ENCODE measurements at places on chromosomes 2 and 18. TPM values are rescaled to one million over a fixed set of nuclear protein-coding genes. Genes with fewer than 3 reads are reported as not detected.

NPHP1 gene
- 10.3 TPM for total RNA-seq

ICOS gene
- total RNA-seq = not detected

TWSG1 gene
- 7.5 TPM for total RNA-seq

LYG1 gene
- 0.44 TPM for total RNA-seq

SCG2 gene
- not detected for total RNA-seq

ATL2 gene
- 51.9 TPM for total RNA-seq

SP5 gene
- total RNA-seq = 0.13 TPM

CD8B2 gene
- total RNA-seq = not detected

TMEM178A gene
- total RNA-seq = 1.6 TPM

ITPRIPL1 gene
- total RNA-seq = 1.1 TPM

TMEM247 gene
- total RNA-seq = not detected

UGT1A3 gene
- total RNA-seq = not detected

VWC2L gene
- 0.51 TPM for total RNA-seq

RSAD2 gene
- total RNA-seq = 3.1 TPM

SH3RF3 gene
- total RNA-seq = 17.5 TPM

FZD7 gene
- total RNA-seq = 9.5 TPM

ADGRF3 gene
- total RNA-seq = 0.17 TPM

LTBP1 gene
- total RNA-seq = 13.5 TPM

TOGARAM2 gene
- total RNA-seq = 2.2 TPM

RBFA gene
- 29.0 TPM for total RNA-seq

G6PC2 gene
- not detected for total RNA-seq

KCNS3 gene
- total RNA-seq = 5.8 TPM

MOCOS gene
- total RNA-seq = 2.9 TPM

MAP3K2 gene
- 26.4 TPM for total RNA-seq

SOCS6 gene
- total RNA-seq = 22.5 TPM

SAG gene
- not detected for total RNA-seq

NOSTRIN gene
- total RNA-seq = 8.1 TPM

RAB6C gene
- not detected for total RNA-seq

POMC gene
- 2.1 TPM for total RNA-seq

INPP5D gene
- total RNA-seq = 3.2 TPM

ARHGEF4 gene
- 2.6 TPM for total RNA-seq

DSEL gene
- 5.0 TPM for total RNA-seq

CHRND gene
- total RNA-seq = 58.8 TPM

ST8SIA3 gene
- total RNA-seq = not detected

GULP1 gene
- 15.9 TPM for total RNA-seq

MDH1B gene
- 0.27 TPM for total RNA-seq

SP140 gene
- total RNA-seq = 0.32 TPM

ASB18 gene
- total RNA-seq = 1.7 TPM

VIT gene
- total RNA-seq = 8.5 TPM

GNLY gene
- 20.0 TPM for total RNA-seq

FIGN gene
- total RNA-seq = 3.0 TPM

ANAPC1 gene
- total RNA-seq = 16.3 TPM

DOK6 gene
- 0.47 TPM for total RNA-seq

SLC4A5 gene
- total RNA-seq = 0.57 TPM

FAP gene
- 1.6 TPM for total RNA-seq

DAW1 gene
- total RNA-seq = not detected

AGXT gene
- total RNA-seq = 0.30 TPM

TUBB6 gene
- 19.9 TPM for total RNA-seq

SKOR2 gene
- not detected for total RNA-seq

EML6 gene
- 8.0 TPM for total RNA-seq

RASGRP3 gene
- total RNA-seq = 20.0 TPM
